CD4-positive, alpha-beta T cell (primary cell): ENCODE measurements at places on chromosomes 4 and X.

DNA sequence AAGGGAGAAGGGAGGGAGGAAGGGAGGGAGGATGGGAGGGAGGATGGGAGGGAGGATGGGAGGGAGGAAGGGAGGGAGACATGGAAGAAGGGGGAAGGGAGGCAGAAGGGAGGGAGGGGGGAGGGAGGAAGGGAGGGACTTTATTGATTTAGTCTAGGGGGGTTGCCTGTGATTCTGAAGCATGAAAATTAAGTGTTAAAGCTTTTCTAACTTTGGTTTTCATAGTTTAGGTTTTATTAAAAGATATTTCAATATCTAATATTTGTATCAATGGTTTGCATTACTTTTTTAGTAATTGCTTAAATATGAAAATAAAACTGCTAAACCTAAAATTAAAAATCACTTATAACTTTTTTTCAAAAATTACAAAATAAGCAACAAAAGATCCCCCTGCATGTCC lies 2.4 kb downstream of the PALLD start:
- DNase-seq = no peak

GRCh38 chrX:149032449-149032848 lies 472.7 kb downstream of the IDS start:
- no peak for DNase-seq

GRCh38 chrX:68912113-68912512 lies 83.3 kb downstream of the EFNB1 start:
- DNase-seq = no peak

DNA sequence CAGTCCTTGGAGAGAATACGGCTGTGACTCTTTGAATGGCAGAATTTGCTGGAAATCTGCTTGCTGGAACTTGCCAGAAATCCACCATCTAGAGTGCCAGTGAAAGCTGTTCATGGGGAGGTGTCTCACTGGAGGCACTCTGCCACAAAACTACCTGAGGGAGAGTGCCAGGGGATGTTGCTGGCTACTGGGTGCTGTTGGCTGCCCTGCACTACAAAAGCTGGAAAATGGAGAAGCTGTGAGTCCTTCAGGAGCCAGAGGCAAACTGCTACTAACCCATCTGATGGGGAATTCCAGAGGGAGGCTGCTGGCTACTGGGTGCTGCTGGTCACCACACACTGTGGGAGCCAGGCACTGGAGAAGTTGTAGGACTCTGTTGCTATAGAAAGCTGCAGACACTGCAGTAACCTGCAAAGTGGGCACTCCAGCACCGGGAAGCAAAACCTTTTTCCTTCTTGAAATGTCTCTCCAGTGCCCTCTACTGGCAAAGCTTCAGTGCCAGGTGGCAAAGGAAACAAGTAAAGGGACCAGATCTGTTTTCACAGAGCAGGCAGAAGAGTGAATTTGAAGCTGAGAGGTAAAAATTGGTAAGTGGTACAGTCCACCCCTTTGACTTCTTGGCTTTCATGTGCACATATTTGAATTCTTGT lies 47.8 kb upstream of the HSD17B10 start:
- DNase-seq = peak; percentile 15

DNA sequence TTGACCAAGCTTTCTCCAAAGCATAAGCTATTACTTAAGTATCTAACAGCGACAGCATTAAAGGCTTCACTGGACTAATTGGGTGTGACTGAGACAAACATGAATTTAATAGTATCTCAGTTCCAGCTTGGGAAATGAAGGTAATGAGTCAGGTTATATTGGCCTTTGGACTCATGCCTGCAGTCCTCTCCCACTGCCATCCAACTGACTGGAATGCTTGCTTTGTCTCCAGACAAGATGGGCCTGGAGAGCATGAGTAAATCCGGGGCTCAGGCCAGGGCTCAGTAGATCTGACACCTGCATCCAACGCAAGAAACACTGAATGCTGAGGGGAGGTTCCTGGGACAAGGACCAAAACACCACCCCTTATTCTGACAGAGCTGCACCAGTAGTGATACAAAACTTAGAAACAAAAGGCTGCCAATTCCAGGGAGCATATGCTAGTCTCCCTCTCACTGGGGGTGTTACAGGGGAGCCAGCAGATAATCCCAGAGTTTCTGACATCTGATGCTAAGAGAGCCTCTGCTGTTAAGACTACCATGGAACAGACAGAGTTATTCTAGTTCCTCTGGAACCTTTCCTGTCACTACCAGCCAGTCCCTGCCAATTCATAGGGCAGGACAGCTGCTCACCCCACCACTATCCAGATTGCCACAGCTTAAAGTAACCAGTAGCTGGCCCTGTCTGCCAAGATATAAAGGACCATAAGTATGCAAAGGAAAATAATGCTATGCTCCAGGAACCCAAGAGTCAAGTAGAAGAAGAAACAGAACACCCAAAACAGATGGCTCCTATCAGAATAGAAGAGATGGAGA lies 293.8 kb downstream of the IQCM start:
- DNase-seq = no peak

- DNase-seq = no peak
Observed at GRCh38 chr4:26842911-26843310, 17.7 kb upstream of the STIM2 start.

DNA sequence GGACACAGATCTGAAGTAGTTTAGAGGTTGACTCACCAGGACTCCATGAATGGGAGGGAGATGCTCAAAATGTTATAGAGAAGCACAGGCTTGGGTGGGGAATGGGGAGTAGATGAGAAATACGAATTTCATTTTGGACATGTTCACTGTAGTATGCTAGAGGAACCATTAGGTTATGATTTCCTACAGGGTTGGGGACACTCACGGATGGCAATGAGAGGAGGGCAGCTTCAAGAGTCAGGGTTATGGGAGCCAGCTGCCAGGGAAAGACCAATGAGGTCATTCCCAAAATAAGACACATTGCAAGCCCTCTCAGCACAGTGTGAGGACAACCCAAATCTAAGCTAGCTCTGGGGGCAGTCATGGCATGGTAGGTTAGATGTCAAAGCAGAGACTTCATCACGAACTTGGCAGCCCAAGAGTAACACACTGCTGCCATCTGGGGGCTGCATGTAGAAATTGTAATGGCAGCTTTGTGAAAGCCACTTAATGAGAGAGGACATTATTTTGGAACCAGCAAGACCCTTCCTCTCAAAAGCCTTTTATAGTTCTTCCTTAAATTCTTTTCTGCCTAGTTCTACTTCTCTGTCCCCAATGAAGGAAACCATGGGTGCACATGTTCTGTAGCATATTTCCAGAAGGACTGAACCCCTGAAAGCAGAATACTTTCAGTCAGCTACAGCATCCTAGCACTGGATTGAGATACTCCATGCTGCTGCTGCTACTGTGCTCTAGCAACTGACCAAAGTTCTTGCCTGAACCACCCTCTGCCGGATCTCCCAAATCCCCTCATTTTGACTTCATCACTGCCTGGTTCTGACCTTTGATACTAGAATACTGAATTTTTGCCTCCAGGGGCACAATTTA lies 16.2 kb upstream of the ZCCHC12 start:
- peak; percentile 5 for DNase-seq

GRCh38 chr4:7068279-7068842 lies 497 bp upstream of the GRPEL1 start:
- no peak for DNase-seq

- no peak for DNase-seq
Observed at GRCh38 chr4:38360201-38360600, 303.8 kb upstream of the KLF3 start.

- DNase-seq = no peak
Observed at GRCh38 chr4:40990236-40990898, 224.0 kb downstream of the APBB2 start.

- DNase-seq = no peak
Observed at GRCh38 chr4:35608205-35608604, 636.1 kb downstream of the ARAP2 start.

DNA sequence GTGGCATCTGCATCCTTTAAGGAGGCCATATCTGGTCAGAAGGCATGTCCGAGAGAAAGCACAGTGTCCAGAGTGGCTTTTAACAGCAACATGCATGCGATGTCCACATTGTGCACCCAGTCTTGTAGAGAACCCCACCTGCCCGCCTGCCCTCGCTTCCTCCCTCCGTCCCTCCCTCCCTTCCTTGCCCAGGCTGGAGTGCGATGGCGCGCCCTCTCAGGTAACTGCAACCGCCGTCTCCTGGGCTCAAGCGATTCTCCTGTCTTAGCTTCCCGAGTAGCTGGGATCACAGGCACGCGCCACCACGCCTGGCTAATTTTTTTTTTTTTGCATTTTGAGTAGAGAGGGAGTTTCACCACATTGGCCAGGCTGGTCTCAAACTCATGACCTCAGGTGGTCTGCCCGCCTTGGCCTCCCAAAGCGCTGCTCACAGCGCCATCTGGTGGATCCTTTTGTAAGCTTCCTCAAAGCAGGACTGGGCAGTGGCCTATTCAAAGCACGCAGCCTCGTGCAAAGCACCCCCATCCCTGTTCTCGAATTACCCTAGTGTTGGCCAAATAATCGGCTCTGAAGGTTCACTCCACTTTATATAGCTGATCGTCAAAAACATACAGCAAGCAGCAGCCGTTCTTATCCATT lies 15.0 kb downstream of the BRCC3 start:
- peak; percentile 8 for DNase-seq

GRCh38 chr4:56537147-56537546 lies 31.6 kb downstream of the ARL9 start:
- DNase-seq = no peak

DNA sequence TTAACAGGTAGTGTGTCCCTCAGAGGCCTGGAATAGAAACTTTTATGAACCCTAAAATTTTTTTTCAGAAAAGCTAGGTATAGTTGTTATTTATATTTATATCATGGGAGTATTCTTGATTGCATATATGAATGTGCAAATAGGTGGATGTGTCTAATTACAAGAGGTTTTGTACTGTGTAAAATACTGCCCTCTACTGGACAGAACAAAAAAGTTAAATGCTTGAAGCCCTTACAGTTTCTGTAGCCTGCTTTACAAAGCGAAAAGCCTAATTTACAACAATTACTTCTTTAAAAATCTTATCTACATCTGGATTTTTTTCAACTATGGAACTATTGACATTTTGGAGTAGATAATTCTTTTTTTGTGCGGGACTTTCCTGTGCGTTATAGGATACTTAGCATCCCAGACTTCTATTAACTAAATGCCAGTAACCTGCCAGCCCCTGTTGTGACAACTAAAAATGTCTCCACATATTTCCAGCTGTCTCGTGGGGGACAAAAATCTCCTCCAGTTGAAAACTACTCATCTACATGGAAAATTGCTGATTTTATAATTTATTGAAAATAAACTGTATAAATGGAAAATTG lies 35.1 kb downstream of the ENPEP start:
- no peak for DNase-seq

GRCh38 chr4:8908206-8908893 lies 36.7 kb upstream of the HMX1 start:
- peak; percentile 26 for DNase-seq

- no peak for DNase-seq
Observed at GRCh38 chr4:21692241-21692640, 256.3 kb downstream of the KCNIP4 start.

- DNase-seq = no peak
Observed at GRCh38 chr4:20408611-20409010, 156.9 kb downstream of the SLIT2 start.

DNA sequence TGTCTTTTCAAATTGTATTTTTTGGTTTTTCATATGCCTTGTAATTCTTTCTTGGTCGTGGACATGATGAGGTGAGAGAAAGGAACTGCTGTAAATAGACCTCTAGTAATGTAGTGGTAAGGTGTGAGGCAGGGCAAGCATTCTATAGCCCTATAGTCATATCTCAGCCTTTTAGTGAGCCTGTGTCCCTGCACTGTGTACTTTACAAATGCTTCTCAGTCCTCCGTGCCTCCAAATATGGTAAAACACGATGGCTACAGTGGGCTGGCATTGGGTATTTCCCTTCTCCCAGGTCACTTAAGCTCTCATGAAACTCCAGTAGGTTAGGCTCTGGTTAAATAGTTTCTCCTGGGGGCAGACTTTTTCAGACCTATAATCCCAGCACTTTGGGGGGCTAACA lies 57.9 kb upstream of the PLS3 start:
- DNase-seq = no peak

GRCh38 chr4:125440814-125441213 lies 126.1 kb downstream of the FAT4 start:
- no peak for DNase-seq

GRCh38 chrX:155148724-155149537 lies 67.3 kb upstream of the VBP1 start:
- peak; percentile 4 for DNase-seq

DNA sequence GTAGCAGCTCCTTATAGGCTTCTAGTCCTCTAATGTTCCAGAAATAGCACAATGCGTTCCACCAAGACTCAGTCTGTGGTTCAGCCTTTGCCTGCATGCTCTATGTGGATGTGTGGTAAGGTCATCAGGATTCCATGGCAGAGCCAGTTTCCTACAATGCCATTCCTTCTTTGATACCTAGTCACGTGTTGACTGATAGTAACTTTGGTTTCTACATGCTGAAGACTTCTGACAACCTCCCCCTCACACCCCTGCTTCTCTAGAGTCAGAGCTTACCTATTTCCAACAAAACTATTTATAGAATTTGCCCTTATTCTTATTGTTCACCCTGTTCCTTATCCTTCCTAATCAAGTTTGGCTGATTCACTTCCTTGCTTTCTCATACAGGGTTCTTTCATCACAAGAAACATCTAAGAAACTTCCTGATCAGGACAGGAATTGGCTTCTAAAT lies 81.1 kb downstream of the CT47B1 start:
- DNase-seq = no peak

DNA sequence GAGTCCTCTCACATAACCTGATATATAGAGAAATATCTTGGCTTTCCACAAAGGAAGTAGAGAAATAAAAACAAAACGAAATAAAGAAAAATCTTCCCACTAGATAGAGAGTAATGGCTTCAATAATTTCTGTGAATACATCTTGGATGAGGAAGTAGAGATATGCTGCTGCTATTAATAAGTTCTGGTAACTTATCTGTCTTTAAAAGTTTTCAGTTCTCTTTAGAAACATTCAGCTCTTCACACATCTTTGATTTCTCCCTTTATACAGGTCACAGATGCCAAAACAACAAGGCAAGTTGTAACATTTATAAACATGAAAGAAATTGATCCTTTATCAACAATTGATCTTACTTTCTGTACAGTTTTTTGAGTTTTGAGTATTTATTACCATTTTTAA lies 615.8 kb downstream of the TRAM1L1 start:
- no peak for DNase-seq

GRCh38 chr4:83028976-83029375 lies 6.0 kb upstream of the COPS4 start:
- no peak for DNase-seq

DNA sequence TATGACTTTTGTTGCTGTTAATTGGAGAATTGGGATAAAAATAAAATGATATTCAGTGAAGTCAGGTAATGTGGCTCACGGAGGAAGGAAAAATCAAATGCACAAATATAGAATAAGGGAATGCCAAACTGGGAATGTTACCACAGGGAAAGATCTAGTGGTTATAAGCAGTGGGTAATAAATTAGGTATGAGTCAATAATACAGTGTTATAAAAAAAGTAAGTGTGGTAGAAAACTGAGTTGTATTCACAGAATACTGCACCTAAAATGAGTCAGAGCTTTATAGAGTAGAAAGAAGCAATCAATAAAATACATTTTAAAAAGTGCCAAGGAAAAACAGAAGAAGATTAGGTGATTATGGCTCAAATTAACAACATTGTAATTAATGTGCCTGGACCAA lies 34.5 kb downstream of the INTS12 start:
- DNase-seq = no peak

GRCh38 chr4:68904786-68905185 lies 46.8 kb downstream of the UGT2A3 start:
- no peak for DNase-seq

- DNase-seq = no peak
Observed at GRCh38 chrX:119726900-119727555, 31.4 kb upstream of the SOWAHD start.

GRCh38 chrX:42499620-42500019 lies 278.3 kb downstream of the PPP1R2C start:
- no peak for DNase-seq

GRCh38 chrX:9626379-9626778 lies 139.3 kb downstream of the GPR143 start:
- no peak for DNase-seq
